Stimulated activated CD4-positive, alpha-beta T cell treated with anti-CD3 and anti-CD28 coated beads, Interleukin-1b, Interleukin-23, amount 100 ng/mL, for 48 hours (primary cell): ENCODE measurements at places on chromosomes 2 and 18.

- no peak for DNase-seq
These were observed 351.2 kb downstream of the CDH2 start for GRCh38 chr18:27825689-27826088.

GRCh38 chr2:173858291-173858731 lies 106.9 kb downstream of the SP3 start:
- DNase-seq = no peak

GRCh38 chr18:44771956-44772917 lies 91.5 kb downstream of the SETBP1 start:
- no peak for DNase-seq

GRCh38 chr2:45860136-45861121 lies 209.0 kb downstream of the PRKCE start:
- DNase-seq = no peak

GRCh38 chr2:223725494-223725893 lies 111.9 kb downstream of the AP1S3 start:
- DNase-seq = no peak

- no peak for DNase-seq
These were observed 9.7 kb upstream of the SNED1 start for GRCh38 chr2:240988571-240989271.

DNA sequence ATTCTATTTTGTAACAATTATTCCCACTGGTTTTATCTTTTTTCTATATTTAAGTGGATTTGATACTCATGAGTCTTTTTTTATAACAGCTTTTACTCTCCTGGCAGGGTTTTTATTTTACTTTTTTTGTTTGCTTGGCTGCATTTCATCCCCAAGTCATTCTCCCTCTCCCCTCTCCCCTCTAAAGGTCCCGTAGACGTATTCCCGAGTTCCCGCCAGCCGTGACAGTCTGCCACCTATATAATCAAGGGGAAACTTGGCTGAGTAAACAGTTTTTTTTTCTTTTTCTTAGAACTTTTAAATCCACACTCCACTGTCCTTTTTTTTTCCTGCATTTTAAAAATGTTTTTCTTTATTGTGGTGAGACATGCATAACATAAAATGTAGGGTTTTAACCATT lies 433.1 kb upstream of the HS6ST1 start:
- no peak for DNase-seq

DNA sequence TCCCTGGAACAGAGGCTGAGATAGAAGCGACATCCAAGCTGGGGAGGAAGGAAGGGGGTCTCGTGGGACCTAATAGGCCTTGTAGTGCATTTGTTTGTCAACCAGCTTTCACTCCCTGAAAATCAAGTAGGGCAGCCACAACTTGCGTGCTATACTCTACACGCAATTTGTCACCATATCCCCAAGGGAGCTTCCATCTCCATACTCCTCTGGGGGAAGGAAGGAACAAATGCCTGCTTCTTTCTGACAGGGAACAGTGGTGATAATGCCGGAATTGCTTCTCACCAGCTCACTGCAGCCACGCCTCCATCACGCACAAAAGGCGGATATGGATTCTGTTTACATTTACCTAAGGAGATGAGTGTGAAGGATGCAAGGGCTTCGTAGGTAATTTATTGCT lies 213.4 kb downstream of the TMEM163 start:
- no peak for DNase-seq

DNA sequence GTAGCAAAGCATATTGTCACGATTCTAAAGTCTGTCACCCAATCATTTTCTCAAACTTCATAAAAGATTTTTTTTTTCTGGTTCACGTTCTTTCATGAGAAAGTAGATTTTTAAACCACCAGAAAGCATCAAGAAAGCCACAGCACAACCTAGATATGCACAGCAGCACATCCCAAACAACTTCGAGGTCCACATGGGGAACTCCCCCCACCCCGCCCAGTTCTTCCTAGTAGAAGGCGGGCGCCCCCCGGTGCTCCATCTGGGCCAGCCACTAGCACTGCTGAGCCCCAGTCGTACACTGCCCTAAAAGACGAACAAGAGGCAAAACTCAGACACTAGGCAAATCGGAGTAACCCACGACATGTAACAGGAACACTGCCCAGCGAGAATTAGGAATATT lies 15.5 kb downstream of the HDLBP start:
- peak; percentile 18 for DNase-seq

GRCh38 chr2:190972846-190973245 lies 41.1 kb downstream of the STAT1 start:
- no peak for DNase-seq

- no peak for DNase-seq
These were observed 272.3 kb upstream of the PKDCC start for GRCh38 chr2:41775366-41776025.

- no peak for DNase-seq
These were observed 113.3 kb upstream of the FOSL2 start for GRCh38 chr2:28279371-28279770.

GRCh38 chr2:72129681-72130340 lies 17.9 kb downstream of the CYP26B1 start:
- DNase-seq = no peak

GRCh38 chr2:98177986-98178385 lies 91.0 kb downstream of the VWA3B start:
- no peak for DNase-seq

DNA sequence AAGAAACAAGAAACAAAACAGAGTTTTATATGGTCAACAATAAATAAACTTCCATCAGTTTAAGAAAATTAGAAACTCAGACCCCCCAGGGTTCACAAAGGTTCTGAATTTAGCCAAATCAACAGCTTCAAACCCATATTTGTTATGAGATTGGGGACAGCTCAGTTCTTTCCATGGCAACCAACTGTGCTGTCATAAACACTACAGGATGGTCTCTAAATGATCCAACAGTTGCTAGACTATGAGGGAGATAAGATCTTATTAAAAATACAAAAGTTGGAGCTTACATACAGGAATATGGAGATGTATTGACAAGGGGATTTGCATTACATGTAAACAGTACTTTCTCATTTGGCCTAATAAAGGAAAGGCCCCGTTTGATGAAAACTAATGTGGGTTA lies 154.6 kb upstream of the CTAGE1 start:
- no peak for DNase-seq

DNA sequence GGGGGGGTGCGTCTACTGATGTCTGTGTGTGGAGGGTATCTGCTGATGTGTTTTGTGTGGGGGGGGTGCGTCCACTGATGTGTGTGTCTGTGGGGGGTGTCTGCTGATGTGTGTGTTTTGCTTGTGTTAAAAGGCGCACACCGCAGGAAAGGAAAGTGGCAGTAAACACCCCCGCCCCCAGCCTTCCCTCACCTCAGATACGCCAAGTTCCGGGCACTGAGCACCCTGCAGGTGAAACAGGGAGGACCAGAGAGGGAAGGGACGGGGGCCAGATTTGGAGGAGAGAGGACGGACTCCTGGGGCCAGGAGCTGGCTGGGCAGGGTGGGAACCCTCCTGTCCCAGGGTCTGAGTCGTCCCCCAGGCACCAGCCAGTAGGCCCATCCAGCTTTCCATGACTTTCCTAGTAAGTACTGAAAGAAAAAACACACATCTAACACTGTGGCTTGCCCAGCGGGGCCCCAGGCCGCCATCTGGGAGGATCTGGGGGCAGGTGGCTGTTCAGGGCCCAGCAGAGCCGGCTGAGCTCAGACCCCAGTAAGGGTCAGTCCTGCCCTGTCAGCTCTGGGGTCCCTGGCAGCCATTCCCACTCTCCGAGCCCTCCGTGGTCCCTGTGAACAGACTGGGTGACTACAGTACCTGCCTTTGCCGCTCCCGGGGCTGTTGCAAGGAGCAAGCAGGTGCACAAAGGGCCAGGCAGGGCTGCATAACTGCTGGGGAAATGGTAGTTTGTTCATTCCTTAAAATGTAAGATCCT lies 126.9 kb downstream of the NFATC1 start:
- DNase-seq = peak; percentile 82
